Stimulated activated CD4-positive, alpha-beta T cell treated with anti-CD3 and anti-CD28 coated beads, Interleukin-1b, Interleukin-23, amount 100 ng/mL, for 4 hours (primary cell): ENCODE measurements at places on chromosomes 11 and 22.

DNA sequence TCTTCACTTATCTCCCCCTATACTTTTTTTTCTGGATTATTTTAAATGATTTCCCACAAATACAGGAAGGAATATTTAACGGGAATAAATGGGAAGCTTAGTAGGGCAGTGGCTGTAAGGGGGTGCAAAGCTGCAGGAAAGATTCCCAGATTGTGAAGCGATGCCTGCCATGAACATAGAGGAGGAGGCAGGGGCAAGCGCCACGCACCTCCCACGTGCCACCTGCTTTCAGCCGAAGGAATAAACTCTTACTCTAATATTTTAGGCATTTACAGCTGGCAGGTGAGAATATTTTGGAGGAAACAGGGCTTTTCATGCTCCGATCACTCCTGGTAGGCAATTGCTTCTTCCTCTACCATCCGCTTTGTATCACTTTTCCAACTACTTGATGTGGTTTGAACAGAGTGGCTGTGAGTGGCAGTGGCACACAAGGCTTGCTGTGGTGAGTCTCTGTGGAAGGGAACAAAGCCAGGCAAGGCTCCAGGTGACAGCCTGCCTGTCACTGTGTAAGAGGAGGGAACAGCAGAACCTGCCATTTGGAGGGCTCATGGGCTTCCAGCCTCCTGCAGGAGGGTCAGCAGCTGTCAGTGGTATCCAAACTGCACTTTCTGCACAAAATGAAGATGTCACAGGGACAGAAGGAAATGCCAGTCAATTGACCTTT, 54.5 kb upstream of the PLET1 start:
- no peak for DNase-seq

DNA sequence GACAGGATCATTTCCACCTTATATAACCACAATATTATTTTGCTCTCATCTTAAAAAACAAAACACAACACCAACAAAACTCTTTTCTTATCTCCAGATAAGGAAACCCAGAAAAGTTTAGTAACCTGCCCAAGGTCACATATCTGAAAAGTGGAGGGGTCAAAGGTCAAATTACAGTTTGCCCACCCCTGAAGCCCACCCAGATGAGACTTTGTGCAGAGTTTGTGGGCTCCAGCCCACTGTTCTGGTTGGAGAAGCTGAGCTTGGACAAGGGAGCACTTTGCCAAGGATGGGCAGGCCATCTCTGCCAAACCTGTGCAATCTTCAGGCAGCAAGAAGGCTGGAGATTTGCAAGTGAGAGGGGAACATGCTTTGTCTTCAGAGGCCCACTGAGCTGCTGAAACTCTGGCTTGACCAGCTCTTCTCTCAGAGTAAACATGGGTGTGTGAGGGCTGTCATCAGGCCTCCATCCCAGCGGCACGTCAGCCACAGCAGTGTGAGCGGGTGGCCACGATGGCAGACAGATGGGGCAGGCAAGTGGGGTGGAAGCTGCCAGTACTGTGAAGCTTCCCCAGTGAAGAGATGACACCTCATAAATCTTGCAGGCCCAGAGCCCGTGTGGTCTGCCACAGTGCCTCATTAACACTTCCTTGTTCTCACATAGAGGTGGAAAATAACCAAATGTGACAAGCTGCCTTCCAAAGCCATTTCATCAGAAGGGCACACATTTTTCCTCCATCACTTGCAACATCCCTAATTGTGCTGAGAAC, 111.8 kb downstream of the CCDC81 start:
- no peak for DNase-seq

DNA sequence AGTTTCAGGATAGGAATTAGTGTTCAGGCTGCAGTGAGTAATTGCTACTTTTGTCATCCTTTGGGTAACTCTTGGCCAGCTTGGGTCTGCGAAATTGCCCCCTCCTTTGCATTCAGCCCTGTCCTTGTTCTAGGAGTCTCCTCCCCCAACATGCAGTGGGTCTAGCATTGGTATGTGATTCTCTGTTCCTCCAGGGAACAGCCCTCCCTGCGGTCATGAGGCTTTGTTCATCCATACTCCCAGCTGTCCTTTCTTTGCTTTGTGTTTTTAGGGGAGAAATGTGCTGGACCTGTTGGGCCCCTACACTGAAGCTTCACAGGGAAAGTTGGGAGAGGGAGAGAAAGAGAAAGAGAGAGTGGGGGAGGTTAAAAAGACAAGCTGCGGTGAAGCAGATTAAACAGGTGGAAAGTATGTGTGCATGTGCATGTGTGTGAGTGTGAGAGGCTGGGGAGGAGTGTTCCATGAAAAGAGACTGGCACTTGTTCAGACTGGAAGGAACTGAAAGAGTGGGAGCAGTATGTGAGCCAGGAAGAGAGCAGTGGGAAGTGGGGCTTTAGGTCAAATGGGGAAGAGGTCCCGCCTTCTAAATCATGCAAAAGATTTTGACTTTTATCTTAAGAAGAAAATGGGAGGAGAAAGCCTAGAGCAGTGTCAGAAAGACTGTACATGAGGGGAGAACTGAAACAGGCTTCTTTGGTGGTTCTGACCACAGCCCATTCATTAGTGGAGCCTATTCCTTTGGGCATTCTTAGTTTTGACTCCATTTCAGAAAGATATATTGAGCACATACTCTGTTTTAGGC, 17.9 kb upstream of the SESN3 start:
- DNase-seq: no peak

DNA sequence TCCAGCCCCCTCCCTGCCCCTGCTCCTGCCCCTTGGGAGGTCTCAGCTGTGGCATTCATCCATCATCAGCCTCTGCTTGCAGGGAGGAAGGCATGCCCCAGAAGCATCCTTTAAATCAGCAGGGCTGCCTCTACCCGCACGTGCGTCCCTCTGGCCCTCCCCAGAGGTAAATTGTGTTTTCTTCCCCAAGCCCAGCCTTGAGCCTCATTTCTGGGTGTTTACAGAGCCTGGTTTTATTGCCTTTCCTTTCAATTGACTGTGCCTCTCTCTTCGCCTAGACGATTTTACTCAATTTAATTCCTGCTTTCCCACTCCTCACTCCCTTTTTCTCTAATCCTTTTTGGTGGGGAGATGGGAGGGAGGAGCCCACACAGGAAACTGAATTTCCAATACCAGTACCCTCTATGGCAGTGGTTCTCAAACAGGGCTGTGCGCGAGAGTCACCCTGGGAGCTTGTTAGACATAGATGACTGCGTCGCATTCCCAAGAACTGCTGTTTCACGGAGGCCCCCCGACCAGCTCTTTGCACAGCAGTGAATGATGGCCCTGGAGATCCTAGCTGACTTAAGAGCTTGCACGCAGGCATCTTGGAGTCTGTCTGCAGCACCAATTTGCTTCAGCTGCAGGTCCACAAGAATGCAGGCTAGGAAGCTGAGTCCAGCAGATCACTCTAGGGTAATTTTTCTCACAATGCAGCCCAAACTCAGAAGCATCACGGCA, 15.1 kb upstream of the OAF start:
- no peak for DNase-seq

- DNase-seq: no peak
Observed at GRCh38 chr11:35550374-35551036, 25.1 kb upstream of the PAMR1 start.

- no peak for DNase-seq
Observed at GRCh38 chr11:17748044-17748443, 13.5 kb downstream of the KCNC1 start.
